GM23248 (cell line): ENCODE measurements at places on chromosomes 2 and 18.
A peak's percentile ranks its signal among the peaks of the same experiment; 100 is the strongest.

- peak; percentile 65 for DNase-seq
These were observed 132.6 kb upstream of the RBBP8 start for GRCh38 chr18:22800551-22800951.

- DNase-seq: no peak
These were observed 606.2 kb upstream of the VRK2 start for GRCh38 chr2:57440437-57440836.

DNA sequence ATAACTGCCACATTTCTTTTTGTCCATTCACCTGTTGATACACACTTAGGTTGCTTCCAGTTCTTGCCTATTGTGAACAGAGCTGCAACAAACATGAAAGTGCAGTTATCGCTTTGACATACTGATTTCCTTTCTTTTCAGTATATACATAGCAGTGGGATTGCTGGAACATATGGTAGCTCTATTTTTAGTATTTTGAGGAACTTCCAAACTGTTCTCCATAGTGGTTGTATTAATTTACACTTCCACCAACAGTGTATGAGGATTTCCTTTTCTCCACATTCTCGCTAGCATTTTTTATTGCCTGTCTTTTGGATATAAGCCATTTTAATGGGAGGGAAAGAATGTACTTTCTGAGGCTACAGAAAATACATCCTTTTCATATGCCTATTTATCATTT is 167.4 kb downstream of the GULP1 start:
- no peak for DNase-seq

GRCh38 chr2:101770726-101771125 is 73.2 kb downstream of the MAP4K4 start:
- peak; percentile 63 for DNase-seq

DNA sequence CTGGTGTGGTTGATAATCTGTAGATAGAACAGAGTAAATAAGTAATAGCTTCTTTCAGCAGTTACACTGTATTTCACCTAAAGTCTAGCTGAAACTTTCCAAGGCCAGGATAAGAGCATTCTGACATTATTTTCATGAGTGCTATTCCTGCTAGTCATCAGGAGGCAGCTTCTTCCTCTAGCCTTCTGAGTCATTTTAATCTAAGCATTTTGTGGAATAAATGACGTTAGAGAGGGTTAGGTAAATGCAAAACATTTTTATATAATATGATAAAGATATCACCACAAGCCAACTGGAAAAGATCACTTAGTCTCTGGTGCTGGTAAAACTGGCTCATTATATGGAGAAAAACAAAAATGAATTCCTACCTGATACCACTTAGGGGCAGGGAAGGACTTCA is 138.5 kb downstream of the MEP1B start:
- DNase-seq: peak; percentile 79

GRCh38 chr2:238700117-238700457 is 147.8 kb upstream of the TWIST2 start:
- peak; percentile 90 for DNase-seq

DNA sequence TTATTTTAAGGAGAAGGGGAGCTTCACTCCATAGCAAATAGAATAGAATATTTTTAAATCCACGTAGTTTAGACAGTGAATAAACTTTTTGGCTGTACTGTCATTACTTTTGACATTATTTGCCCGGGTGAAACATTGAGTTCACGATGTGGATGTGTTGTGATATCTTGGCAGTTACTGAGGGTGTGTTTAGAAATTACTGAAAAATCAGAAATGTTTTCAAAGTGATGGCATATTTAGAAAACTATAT is 769 bp upstream of the FAM98A start:
- no peak for DNase-seq

DNA sequence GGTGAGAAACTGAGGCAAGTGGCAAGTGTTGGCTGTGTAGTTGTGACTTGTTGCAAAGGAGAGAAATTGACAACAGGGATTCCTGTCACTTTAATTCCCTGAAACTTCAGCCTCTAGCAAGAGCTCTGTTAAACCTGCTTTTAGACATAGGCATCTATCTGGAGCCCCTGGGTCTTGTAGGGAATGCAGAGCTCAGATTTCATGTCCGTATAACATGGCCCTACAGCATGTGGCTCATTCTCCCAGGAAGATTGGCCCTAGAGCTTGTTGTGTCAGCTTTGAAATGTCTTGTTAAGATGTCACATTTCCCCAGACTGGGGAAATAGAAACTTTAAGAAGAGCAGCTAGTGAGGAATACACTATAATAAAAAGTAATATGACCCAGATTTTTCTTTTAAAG is 115.8 kb downstream of the POLE4 start:
- DNase-seq: no peak
